ENCODE measurements at places on chromosomes 3 and 15.

GRCh38 chr3:81909796-81910195 lies 148.4 kb upstream of the GBE1 start:
- ATAC-seq = no peak

DNA sequence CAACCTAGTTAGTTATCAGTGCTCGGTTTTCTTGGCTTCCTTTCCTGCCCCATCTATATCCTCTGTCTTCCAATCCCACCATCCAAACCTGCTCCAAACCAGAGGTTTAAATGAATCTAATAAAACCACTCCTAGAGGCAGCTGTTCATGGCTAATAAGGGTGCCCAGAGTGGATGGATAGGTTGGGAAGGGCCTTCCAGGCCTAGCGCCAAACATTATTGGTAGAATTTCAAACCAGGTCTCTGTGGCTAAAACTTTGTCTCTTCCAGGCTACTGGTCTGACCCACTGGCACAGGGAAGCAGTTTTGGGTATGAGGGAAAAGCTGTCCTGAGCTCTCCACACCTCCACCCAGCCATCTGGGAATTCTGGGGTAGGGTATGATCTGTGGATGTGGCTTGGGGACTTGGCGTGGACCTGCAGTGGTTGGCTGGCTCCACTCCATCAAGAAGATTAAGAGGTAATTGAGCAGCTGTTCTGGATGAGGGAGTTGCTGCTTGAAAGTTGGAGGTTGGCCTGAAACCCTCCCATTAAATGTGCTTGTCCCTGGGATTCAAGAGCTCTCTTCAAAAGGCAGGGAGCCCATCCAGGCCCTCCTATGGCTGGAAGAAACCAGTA lies 29.3 kb upstream of the INSYN1 start:
- no peak for ATAC-seq

- no peak for ATAC-seq
Measured at GRCh38 chr3:115245899-115246298, 98.8 kb upstream of the ZBTB20 start.

GRCh38 chr3:27224197-27224596 lies 145.0 kb downstream of the NEK10 start:
- no peak for ATAC-seq

DNA sequence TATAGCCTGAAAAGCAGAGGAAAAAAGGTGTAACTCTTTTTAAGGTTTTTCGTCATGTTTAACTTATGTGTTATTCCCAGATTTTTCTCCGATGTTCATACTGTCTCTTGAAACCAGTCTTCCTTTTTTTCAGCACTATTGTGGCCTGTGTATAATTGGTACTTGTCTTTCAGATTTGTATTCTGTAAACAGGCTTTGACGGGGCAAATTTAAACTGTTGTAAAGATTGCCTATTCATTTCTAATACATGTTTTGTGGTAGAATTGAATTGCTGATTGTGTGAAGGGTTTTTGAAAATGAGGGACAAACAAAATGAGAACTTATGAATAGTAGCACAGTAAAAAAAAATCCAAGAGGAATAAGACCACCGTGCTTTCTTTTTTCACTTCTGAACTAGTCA lies 33.6 kb downstream of the AKAP13 start:
- ATAC-seq = no peak

DNA sequence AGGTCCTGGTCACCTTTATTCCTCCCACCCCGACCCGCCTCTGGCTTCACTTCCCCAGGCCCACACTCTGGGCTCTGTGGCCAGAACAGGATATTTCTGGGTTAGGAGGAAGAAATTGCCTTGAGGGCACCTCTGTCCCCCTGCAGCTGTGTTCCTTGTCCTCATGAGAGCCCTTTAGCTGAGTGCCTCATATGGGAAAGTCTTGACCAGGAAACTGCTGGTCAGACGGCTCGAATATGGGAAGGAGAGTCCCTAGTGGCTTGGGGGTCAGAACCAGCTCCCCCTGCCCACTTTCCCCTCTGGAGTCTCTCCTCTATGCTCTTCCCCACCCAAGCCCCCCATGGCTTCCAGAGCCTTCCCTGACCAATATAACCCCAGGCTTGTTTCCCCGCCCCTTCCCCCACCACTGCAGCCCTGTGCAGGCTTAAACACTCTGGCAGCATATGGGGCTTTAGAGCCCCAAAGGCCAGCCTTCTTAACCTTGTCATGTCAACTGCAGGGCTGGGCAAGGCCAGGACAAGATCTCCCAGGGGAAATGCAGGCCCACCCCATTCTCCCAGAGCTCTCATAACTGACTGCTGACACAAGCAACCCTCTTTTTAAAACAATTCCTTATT lies 36.4 kb downstream of the SEC22C start:
- ATAC-seq = no peak
